ENCODE measurements at places on chromosomes 6 and 20.

- DNase-seq: no peak
Observed at GRCh38 chr6:22444330-22444729, 125.0 kb upstream of the HDGFL1 start.

GRCh38 chr20:20712004-20712473 lies 405 bp downstream of the RALGAPA2 start:
- DNase-seq: peak; percentile 25

GRCh38 chr6:5994999-5995657 lies 11.6 kb downstream of the NRN1 start:
- DNase-seq: no peak

DNA sequence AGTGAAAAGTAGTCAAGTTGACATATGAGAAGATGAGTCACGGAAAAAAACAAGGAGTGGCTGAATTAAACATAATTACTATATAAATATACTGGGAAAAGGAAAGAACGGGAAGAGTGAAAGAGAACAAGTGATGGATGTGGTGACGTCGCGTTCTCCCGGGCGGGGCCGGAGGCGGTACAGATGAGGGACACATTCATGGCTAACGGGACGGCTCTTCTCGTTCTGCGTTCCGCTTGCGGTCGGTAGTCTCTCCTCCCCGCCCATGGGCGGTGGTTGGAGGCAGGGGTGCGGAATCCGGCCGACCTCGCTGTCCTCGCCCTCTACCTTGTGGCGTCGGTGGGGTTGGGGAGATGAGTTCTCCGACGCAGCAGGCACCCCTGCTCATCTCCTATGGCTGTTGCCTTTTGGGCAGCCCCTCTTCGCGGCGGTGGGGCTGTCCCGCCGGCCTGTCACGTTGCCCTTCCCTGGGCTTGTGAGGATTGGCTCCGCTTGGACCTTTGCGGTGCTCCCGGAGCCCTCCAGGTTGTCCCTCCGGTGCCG lies 22.5 kb downstream of the HLA-G start:
- no peak for DNase-seq

DNA sequence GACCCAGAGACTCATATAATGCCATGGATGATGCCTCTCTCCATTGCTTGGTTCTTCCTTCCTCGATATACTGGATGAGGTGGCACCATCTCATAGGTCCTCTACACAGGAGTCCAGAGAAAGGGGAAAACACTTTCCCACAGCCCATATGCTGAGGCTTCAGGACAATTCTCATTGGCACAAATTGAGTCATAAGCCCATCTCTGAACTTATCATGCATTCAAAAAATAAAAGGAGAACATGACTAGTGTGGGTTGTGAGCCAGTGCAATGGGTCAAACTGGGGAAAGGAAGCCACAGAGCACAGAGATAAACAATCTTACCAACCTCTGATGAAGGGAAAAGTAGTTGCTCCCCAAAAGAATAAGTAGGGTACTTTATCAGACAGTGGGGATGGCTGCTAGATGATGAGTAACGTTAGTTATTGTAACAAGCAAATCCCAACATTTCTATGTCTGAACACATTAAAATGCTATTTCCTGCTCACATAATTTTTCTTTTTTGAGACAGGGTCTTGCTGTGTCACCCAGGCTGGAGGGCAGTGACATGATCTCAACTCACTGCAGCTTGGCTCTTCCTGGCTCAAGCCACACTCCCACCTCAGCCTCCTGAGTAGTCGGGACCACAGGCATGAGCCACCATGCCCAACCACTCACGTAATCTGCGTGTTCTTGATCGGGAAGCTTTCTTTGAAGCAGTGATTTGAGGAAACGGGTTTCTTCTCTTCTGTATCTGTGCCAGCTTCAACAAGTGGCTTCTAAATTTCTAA lies 27.0 kb downstream of the SOD2 start:
- no peak for DNase-seq

GRCh38 chr20:1964061-1964460 lies 29.8 kb downstream of the PDYN start:
- no peak for DNase-seq

DNA sequence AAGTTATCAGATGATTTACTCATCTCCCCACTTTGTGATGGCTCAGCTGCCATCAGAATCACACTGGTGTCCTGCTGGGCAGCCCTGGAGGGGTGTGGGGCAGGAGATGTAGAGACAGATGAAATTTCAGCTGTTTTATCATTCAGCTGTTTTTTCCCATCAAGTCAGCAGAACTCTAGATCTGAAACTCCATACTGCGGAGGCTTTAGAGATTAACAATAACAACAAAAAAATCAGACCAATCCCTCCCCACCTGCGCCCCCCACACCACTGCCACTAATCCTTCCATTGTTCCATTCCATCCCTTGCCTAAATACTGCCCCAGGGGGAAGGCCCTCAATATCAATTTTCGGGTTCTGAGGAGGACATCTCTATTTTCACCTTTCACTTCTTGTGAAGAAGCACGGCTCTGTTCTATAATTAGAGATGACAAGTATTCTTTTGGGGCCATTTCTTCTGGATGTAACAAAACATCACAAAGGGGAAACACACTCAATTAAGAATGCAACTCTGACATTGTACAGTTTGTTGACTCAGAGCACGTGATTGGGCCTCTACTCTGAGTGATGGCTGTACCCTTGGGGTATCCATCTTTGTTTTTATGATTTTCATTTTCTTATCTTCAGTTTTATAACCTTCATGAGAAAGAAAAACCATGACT lies 396.3 kb downstream of the ZFAND3 start:
- no peak for DNase-seq

DNA sequence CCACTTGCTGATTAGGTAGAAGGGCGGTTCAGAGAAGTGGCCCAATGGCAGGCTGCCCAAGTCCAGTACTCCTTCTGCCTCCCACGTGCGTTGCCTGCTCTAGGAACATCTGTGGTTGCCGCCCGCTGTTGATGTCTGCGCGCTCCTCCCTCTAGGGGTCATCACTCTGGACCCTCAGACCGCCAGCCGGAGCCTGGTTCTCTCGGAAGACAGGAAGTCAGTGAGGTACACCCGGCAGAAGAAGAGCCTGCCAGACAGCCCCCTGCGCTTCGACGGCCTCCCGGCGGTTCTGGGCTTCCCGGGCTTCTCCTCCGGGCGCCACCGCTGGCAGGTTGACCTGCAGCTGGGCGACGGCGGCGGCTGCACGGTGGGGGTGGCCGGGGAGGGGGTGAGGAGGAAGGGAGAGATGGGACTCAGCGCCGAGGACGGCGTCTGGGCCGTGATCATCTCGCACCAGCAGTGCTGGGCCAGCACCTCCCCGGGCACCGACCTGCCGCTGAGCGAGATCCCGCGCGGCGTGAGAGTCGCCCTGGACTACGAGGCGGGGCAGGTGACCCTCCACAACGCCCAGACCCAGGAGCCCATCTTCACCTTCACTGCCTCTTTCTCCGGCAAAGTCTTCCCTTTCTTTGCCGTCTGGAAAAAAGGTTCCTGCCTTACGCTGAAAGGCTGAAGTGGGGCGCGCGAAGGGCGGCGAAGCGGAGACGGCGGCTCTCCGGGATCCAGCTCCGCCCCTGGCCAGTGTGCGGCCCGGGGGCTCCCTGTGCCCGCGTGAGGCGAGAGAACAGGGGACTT lies 8.5 kb downstream of the TRIM15 start:
- no peak for DNase-seq

- no peak for DNase-seq
Observed at GRCh38 chr20:17678295-17678694, 3.7 kb downstream of the RRBP1 start.

GRCh38 chr20:40769677-40770285 lies 80.7 kb upstream of the MAFB start:
- no peak for DNase-seq

GRCh38 chr6:137736911-137737310 lies 130.1 kb upstream of the TNFAIP3 start:
- no peak for DNase-seq

- no peak for DNase-seq
Observed at GRCh38 chr20:33827634-33828325, 16.6 kb downstream of the CHMP4B start.
